ENCODE measurements at places on chromosomes 1 and 21.

DNA sequence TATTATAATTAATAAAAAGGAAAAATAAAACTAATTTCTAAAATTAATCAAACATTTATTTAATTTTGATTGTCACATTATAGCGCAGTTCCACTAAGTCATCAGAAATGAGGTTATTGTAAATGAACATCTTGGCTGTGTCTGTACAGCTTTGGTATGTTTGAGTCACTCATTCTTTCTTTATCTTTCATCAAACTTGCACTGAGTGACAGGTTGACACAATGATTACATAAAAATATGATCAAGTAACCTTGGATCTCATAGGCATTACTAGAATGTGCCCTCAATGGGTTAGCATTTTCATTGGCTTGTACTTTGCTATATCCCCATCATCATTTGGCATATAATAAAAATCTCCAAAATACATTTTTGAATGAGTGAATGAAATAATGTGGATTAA lies 1353.2 kb upstream of the ADGRL2 start:
- DNase-seq = no peak

GRCh38 chr1:153202006-153202405 lies 1.2 kb upstream of the LELP1 start:
- no peak for DNase-seq

DNA sequence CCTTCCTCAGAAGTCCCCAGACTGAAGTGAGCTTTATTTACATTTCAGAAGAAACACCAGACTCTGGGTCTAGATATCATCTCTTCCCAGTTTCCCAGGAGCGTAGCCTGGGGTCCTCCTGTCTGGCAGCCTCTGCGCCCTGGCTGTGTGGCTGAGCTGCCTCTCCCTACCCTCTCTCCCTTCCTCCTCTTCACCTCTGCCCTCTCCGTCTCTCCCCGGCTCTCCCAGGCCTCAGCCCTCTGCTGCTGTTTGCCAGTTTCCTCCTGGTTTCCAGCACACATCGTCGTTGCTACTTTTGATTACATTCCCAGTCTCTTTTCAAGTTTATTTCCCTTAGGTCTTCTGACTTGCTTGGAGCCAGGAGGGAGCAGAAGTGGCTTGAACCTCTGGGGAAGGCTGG lies 91.1 kb upstream of the DISP3 start:
- no peak for DNase-seq

DNA sequence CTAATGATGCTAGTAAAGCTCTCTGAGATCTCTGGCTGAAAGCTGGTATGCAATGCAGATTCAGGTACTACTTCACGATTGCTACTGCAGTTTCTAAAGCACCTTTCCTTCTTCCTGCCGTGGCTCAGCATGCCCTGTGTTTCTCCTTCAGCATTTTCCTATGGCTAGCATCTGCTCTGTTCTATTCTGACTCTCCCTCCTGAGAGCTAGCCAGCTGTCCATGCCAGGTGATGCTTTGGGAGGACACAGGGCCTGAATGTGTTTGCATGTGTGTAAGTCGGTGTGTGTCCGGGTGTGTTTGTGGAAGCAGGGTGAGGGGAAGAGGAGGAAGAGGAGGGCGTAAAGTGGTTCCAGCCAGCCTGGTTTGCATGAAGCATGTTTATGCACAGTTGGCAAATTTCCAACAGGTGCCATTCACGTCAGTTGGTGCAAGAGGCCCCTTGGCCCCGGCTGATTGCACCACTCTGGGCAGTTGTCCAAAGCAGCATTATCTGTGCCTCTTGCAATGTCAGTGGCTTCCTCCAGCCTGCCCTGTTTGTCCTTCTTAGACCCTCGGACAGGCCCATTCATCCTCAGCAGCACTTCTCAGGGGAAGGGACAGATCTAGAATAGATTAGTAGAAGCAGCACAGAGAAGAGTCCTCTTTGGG lies 433.3 kb downstream of the DISC1 start:
- DNase-seq = no peak

GRCh38 chr1:230747890-230748800 lies 957 bp downstream of the CAPN9 start:
- DNase-seq = no peak

GRCh38 chr1:80375662-80376061 lies 1369.1 kb upstream of the ADGRL4 start:
- DNase-seq = peak; percentile 30
